ENCODE measurements at places on chromosomes 13 and 19. TPM values are rescaled to one million over a fixed set of nuclear protein-coding genes. Genes with fewer than 3 reads are reported as not detected.

Gene FKBP8
- total RNA-seq, result 183 TPM

GRCh38 chr13:61086087-61086486 lies 329.6 kb downstream of the PCDH20 start:
- DNase-seq, result no peak

Gene ZNF443
- total RNA-seq, result 8.7 TPM

Gene ARHGAP33
- 1.5 TPM for total RNA-seq

GRCh38 chr19:50764409-50764808 lies 5.9 kb upstream of the GPR32 start:
- no peak for DNase-seq
